ENCODE measurements at places on chromosomes 11 and 22. TPM values are rescaled to one million over a fixed set of nuclear protein-coding genes. Genes with fewer than 3 reads are reported as not detected.

Gene KRTAP5-7
- 0.25 TPM for polyA plus RNA-seq

GRCh38 chr11:105732611-105733010 is 122.7 kb downstream of the GRIA4 start:
- no peak for DNase-seq

GRCh38 chr11:115222218-115222862 is 281.9 kb downstream of the CADM1 start:
- no peak for DNase-seq

DNA sequence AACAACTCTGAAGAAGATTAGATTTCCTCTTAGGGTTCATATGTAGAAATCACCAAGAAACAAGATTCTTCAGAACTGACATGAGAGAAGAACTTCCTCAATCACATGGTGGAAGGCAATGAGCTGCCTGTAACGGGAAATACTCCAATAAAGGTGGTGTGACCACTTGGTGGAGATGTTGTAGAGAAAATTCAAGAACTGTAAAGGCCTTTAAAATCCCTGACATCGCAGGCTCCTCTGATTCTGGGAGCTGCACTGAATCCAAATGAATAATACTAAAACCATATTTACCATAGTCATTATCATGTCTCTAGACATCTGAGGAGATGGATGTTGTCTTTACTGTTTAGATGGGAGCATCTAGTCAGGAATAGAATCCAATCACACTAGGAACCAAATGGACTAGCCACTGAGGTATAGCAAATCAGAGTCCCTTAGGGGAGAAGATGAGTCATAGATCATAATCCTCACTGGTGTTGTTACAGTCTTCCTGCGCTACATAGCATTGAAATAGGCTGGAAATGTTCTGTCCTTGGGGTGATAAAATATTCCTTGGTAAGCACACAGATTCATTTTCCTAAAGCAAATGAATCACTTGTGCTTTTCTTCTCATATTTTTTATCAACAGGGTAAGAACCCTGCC is 321.6 kb upstream of the TENM4 start:
- peak; percentile 30 for DNase-seq

GRCh38 chr11:102288725-102289083 is 28.6 kb upstream of the BIRC3 start:
- DNase-seq = no peak

DNA sequence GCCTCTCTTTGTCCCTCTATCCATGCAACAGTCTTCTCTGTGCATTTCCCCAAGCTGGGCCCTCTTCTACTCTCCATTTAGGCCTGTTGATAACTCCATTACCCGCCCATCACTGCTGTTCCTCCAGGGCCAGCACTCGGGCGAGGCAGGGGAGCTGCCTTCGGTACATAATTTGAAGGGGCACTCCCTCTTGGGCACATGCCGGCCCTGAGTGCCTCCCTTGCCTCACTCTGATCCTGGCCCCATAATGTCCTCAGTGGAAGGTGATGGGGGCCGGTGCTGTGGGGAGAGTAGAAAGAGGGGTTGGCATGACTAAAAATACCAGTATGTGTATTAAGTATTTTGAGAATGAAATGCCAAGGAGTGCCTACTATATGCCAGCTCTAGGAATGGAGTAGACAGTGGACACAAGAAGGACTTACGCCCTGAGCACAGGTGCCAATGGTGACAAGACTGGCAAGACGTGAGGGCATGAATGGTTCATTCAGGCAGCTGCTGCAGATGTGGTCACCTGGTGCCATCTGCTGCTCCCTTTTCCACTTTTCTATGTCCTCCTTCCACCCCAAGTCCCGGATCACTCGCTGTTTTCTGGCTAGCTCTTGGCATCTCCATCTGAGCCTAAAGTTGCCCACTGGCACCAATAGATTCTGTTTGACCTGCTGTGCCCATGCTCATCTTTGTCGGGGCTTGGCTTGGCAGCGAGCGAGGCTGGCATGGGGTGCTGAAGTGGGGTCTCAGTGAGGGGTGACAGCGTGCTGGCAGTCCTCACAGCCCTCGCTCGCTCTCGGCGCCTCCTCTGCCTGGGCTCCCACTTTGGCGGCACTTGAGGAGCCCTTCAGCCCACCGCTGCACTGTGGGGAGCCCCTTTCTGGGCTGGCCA is 22.6 kb downstream of the TMEM218 start:
- DNase-seq = no peak

DNA sequence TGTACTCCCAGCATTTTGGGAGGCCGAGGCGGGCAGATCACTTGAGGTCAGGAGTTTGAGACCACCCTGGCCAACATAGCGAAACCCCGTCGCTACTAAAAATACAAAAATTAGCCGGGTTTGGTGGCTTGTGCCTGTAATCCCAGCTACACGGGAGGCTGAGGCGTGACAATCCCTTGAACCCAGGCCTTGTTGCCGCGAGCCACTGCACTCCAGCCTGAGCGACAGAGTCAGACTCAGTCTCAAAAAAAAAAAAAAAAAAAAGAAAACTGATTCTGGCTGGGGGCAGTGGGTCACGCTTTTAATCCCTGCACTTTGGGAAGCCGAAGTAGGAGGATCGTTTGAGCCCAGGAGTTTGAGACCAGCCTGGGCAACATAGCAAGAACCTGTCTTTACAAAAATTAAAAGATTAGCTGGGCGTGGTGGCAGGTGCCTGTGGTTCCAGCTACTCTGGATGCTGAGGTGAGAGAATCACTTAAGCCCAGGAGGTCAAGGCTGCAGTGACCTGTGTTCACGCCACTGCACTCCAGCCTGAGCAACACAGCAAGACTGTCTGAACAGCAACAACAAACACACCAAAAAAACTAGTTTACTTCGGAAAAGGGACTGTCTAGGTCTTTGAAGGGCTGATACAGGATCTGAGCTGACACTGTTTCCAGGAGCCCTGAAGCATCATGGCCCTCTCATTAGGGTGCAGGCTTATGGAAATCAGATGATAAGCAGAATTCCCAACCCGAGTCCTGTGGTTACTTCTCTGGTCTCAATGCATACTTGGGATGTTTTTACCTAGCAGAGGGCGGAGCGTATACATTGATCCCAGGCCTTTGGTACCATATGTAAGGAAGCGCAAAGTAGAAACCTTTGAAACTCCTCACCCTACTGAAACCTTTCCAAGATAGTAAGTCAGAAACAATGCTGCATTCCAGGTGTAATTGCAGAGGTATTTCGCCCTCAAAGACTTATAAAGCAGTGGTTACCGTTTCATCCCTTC is 1.8 kb upstream of the CHKB start:
- DNase-seq = no peak

DNA sequence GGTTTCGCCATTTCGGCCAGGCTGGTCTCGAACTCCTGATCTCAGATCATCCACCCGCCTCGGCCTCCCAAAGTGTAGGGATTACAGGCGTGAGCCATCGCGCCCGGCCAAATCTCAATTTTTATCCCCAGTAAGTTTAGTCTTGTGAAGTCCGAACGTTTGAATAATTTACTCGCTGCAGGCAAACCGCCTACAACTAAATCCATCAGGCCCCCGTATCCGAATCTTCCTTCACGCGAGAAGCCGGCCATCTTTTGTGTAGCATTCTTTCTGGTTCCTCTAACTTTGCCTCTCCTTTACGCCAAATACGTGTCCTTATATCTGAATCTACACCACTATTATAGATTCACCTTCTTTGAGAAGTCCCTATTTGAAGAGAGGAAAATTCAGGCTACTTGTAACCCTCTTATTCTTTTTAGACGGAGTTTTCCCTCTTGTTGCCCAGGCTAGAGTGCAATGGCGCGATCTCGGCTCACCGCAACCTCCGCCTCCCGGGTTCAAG is 581 bp upstream of the EIF3L start:
- DNase-seq = no peak

DNA sequence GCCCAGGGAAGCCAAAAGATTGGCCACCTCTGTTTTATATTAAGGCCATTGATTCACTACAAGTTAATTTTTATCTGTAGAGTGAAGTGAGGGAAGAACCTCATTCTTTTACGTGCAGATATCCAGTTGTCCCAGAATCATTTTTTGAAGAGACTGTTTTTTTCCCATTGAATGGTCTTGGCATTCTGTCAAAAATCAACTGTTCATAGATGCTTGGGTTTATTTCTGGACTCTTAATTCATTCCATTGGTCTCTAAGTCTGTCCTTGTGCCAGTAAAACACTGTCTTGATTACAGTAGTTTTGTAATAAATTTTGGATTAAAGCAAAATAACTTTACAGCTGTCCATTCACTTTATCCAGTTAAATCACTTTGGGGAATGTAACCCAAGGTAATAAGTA is 26.8 kb downstream of the WBP2NL start:
- DNase-seq = no peak

Gene CNIH2
- polyA plus RNA-seq = 5.4 TPM

Gene ROBO4
- 15.7 TPM for polyA plus RNA-seq

DNA sequence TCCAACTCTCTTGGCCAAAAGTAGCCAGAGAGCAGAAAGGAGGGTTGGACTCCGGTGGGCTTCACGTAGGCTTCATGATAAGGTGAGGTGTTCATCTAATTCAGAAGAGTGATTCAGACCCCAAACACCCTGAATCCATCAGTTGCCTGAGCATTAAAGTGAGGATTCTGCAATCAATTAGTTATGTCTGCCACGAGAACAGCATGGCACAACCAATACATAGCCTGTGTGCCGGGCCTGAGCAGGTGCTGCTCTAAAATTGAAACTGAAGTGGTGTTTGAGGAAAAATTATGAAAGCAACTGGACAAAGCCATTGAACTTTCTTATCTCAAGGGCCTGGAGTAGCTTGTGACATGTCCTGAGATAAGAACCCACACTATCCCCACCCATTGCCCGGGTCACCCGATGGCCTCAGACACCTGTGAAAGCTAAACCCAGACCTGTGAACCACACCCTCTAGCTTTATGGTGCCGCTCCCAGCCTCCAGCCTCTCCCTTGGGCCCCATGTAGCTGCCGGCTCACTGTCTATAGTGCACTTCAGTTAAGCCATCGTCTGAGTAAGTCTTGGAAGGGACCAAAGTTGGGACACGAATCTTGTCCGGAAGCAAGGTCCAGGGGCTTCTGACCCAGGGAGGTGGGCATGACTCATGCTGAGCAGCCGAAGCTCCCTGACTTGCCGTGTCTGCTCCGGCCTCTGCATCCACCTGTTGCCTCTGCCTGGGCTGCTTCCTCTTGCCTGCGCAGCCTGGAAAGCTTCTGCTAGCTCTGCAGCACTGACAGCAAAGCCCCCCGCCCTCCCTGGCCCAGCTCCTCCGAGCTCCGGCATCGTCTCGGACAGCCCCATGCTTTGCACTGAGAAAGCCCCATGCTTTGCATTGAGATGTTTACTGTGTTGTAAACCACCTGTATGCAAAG is 5.7 kb upstream of the MYEOV start:
- no peak for DNase-seq

DNA sequence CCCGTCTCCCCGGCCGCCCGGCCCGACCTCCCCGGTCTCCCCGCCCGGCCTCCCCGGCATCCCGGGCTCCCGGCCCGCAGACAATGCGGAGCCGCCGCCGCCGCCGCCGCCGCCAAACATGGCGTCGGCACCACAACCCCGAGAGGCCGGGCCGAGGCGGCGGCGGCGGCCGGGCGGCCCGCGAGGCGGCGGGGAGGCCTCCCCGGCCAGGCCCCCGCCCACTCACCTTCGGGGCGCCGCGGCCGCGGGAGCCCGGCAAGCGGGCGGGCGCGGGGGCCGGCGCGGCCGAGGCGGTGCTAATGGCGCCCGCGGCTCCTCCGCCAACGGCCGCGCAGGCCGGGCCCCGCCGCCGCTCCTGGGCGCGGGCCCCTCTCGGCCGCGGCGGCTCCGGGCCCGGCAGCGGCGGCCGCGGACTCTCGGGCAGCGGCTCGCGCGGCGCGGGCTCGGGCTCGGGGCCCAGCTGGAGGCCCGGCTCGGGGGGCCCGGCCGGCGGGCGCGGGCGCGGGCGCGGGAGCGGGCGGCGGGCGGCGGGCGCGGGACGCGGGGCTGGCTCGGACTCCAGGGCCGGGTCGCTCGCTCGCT is 311 bp downstream of the BRD1 start:
- no peak for DNase-seq

- no peak for DNase-seq
These were observed 166.6 kb downstream of the BRD1 start for GRCh38 chr22:49660794-49661781.

Gene SAA4
- polyA plus RNA-seq = not detected

DNA sequence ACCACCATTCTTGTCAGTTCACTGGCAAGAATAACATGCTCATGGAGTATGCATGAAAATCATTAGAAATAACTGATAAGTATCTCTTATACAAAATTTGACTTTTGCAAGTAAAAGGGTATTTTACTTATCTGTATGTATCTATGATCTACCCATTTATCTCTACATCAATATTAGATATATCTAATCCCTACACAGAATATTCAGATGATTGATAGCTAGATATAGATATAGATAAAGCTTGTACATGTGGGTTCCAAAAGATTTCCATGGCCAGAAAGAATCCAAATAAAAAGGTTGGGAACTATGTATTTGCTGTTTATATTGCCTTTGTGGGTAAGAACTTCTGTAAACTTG is 185.5 kb downstream of the MAML2 start:
- DNase-seq = no peak

DNA sequence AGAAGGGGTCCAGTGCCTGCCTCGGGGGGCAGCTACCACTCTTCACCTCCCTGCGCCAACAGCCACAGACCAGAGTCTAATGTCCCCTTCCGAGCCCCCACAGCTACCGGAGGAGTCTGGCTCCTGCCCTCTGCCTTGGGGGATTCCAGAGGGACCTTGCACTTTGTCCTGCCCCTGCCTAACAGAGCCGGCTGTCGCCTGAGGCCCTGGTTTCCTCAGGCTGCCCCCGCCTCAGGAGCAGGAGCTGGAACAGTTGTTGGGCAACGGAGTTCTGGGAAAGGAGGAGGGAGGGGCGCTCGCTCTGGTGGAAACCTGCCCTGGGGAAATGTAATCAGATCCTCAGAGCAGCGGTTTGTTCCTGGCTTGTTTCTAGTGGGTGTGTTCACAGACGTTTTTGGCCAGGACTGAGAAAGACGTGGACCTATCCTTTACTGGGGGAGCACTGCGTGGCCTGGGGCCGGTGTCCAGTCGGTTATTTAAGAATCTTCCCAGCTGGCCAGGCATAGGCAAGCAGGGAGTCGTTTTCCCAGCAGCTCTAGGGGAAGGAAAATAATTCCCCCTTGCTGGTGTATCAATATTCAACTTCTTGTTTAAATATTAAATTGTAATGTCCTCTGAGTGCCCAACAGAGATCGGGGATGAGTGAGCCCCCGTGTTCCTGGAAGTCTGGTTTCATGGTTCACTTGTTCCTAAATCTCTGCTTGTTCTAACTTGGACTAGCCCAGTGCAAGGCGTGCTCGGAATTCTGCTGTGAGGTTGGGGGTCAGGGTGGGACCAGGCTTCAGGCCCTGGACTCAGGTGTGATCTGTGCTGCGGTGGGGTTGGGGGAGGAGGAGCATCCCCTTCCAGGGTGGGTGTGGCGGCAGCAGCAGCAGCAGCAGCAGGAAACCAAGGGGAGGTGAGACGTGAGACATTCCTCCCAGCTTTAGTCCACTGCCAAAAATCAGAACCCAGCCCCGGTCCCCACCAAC is 32.1 kb downstream of the A4GALT start:
- peak; percentile 92 for DNase-seq
